ENCODE measurements at places on chromosomes 5 and 9.

GRCh38 chr5:65674749-65675148 lies 47.2 kb downstream of the SGTB start:
- no peak for DNase-seq

- no peak for DNase-seq
Measured at GRCh38 chr5:96537386-96537785, 104.3 kb upstream of the PCSK1 start.

GRCh38 chr5:138359621-138360020 lies 7.1 kb downstream of the KDM3B start:
- no peak for DNase-seq

GRCh38 chr5:91598216-91598615 lies 215.1 kb upstream of the ARRDC3 start:
- no peak for DNase-seq

DNA sequence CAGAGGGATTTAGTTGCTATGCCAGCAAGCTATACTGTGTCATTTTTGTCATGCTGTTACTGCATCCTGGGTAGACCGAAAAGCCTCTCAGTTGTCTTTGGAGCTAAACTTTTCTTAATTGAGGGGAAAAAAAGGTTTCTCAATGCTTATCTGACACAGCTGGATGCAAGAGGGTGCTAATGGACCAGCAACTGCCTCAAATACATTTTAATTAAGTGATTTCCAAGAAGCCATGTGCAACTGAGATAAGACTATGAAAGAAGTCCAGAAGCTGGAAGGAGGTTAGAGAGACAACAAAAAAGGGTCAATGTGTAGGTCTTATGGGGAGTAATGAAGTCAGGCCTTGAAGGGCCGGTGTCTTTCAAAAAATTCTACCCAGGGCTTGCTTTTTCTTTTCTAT lies 465.7 kb upstream of the DMAC1 start:
- DNase-seq, result no peak

GRCh38 chr5:173915310-173916014 lies 27.3 kb downstream of the CPEB4 start:
- DNase-seq, result no peak

DNA sequence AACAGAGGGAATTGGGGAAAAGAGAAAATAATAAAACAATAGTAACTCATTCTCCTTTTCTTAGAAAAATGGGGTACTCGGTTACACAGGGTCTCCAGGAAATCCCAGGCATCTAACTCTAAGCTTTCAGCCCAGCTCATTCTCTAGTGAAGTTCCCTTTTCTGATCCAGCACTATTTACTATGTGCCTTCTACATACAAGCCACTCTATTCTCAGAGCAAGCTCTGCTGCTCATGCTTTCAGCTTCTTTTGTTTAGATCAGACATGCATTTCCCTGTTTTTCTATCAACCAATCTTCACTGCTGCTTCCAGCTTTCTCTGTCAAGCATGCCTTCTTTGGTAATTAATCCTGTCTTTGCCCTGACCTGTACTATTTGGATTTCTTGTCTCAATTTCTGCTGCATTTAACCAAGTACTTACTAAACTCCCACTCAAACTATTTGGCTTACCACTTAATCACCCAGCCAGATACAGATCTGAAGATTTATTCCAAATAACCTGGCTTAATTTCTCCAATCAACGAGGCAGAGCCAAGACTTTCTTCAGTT lies 25.3 kb downstream of the OSMR start:
- no peak for DNase-seq

DNA sequence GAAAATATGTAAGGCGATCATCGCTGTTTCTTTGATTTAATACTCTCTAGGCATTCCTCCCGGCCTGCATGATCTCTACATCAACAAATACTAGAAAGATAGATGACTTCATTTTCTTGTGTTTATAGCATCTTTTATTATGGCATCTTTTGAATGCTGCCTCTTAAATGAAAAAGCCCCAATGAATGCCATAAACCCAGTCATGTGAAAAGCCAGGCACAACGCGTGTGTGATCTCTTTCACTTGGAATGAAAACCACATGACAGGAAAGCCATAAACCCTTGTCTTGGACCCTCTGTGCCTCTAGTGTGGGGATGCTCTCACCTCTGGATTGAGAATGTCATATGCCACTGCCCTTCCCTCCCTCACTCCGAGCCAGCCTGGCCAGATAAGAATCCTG lies 476.2 kb downstream of the SEMA5A start:
- DNase-seq, result no peak

DNA sequence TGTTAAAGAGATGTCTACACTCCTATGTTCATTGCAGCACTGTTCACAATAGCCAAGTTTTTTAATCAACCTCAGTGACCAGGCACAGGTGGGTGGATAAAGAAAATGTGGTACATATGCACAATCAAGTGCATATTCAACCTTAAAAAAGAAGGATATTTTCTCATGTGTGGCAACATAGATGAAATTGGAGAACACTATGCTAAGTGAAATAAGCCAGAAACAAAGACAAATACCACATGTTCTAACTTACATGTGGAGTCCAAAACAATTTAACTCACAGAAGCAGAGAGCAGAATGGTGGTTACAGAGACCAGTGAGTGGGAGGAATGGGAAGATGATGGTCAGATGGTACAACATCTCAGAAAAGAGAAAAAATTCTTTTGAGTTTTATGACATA lies 31.8 kb downstream of the ANXA1 start:
- no peak for DNase-seq

GRCh38 chr5:171868236-171868635 lies 82.6 kb downstream of the SMIM23 start:
- DNase-seq, result no peak

DNA sequence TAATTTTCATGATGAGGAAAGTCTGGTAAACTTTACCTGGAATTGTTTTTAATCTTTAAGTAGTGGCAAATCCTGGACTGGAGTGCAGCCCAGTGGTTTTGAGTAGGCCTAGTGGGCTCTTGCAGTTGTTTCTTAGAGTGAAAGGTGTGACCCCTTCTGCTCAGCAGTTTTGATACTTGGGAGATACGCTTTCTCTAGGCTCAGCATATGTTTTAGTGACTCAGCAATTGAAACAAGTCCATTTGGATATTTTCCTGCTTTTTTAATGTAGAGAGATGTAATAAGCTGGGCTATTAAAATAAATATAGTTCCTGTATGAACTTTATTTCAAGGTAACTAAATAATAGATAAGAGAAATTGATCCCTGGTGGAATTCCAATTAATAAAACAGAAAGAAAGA lies 6.0 kb downstream of the POLR3G start:
- no peak for DNase-seq

GRCh38 chr9:129109537-129109903 lies 1.1 kb downstream of the CRAT start:
- DNase-seq, result no peak

DNA sequence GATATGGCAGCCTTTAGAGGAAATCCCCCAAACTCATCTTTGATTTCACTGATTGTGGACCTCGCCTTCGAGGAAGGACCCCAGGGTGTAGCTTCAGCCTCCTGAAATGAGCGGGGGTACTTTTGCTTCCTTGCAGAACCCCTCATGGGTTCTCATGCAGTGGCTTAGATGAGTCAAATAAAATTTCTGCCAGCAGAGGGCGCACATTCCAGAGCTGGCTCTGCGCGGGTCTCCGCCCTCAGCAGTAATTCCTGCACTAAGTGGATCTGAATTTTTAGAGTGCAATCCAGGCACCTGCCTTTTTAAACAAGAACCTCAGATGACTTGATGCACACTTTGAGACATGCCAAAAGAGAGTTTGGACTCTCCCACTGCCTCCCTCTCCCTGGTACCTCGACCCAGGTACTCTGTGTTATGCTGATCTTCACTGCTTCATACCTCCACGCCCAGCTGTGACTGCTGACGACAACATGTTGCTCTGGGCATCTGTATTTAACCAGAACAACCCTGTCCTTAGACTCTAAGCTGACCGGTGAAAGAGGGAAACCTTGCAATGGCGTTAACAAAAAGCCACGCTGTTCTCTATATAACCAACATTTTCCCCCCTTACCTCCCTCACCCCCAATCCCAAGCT lies 7.3 kb downstream of the EGFLAM start:
- no peak for DNase-seq

- DNase-seq, result no peak
Measured at GRCh38 chr5:99032234-99033013, 103.6 kb upstream of the CHD1 start.

DNA sequence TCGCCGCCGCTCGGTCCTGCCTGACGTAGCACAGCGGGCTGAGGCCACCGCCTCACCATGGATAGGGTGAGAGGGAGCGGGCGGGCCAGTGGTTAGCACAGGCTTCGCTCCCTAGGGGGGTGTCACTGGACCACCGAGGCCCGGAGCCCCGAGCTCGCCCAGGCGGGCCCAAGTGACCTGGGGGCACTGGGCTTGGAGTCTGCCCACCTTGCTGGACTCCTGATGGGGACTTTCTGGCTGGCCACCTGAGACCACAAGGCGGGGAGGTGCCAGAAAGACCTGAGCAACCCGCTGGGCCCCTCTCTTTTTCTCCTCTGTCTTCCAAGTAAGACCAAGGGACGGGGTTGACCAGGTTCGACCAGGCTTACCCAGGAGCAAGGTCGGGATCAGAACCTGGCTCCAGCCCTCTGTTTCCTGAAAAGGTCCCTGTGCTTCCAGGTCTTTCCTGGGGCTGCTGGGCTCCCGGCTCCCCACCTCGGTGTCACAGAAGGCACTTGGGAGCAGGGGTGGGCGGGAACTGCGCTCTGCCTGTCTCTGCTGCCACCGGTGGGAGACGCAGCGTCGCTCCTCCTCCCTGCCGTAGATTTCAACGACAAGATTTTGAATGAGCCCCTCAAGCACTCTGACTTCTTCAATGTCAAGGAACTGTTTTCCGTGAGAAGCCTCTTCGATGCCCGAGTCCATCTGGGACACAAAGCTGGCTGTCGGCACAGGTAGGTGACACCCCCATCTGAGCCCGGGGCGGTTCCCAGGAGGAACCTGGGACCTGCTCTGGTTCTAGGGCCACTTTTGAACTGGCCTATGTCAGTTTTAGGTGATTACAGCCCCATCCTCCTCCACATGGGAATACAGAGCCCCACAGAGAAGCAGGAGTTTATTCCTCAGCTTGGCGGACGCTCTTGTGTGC lies 1.0 kb downstream of the MRPS2 start:
- DNase-seq, result no peak

DNA sequence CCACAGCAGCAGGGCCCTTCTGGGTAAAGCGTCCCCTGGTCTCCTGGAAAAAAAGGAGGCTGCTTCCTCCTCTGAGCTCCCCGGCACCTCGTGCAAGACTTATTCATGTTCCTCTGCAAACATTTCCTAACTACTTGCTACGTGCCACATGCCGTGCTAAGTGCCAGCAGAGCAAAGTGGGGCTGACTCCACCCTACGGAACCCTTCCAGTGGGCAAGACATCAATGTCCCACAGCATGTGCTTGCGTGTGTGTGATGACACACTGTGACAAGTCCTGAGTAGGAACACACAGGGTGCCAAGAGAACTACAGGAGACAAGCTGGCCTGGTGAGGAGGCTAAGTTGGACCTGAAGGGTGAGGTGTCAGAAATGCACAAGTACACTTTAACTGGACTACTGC lies 57.4 kb downstream of the SEMA4D start:
- DNase-seq, result no peak

- DNase-seq, result no peak
Measured at GRCh38 chr5:175680020-175680419, 22.1 kb downstream of the HRH2 start.

DNA sequence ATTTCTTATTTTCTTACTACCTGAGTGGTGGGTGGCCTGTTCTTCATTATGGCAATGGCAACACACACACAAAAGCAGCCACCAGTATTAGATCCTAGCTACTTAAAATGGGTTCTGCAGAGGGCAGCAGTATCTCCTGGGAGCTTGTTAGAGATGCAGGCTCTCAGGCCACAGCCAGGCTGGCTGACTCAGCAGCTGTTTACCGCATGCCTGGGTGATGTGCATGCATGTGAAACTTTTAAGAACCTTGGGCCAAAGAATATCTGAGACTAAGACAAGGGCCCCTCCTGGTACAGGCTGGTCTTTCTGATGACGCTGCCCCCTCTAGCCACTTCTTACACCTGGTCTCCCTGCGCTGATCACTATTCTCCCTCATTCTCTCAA lies 399.0 kb downstream of the MED10 start:
- DNase-seq, result no peak

GRCh38 chr9:126561582-126561981 lies 52.1 kb upstream of the LMX1B start:
- no peak for DNase-seq

GRCh38 chr9:136862849-136863622 lies 3.1 kb downstream of the EDF1 start:
- no peak for DNase-seq

DNA sequence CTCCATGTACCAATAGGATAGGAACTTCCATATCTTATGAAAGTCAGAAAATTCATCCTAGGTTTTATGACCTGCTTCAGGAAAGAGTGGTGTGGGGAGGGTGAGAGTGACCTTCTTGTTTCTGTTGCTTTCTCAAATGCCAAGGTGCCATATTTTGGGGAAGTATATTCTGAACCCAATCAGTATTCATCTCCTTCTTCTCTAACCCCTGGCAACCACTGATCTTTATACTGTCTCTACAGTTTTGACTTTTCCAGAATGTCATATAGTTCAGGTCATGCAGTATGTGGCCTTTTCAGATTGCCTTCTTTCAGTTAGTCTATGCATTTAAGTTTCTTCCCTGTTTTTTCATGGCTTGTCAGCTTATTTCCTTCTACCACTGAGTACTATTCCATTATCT lies 321.4 kb upstream of the SEMA6A start:
- DNase-seq, result no peak
